ENCODE measurements at places on chromosomes 7 and 10. TPM values are rescaled to one million over a fixed set of nuclear protein-coding genes. Genes with fewer than 3 reads are reported as not detected.

- H3K4me1 ChIP-seq: peaks cover 23% of the 10 kb centered on the region
- no peak for DNase-seq
Observed at GRCh38 chr7:20218279-20218678, 1.1 kb upstream of the MACC1 start.

The SLC26A4 gene
- not detected for total RNA-seq

The SRPK2 gene
- 18.3 TPM for total RNA-seq

DNA sequence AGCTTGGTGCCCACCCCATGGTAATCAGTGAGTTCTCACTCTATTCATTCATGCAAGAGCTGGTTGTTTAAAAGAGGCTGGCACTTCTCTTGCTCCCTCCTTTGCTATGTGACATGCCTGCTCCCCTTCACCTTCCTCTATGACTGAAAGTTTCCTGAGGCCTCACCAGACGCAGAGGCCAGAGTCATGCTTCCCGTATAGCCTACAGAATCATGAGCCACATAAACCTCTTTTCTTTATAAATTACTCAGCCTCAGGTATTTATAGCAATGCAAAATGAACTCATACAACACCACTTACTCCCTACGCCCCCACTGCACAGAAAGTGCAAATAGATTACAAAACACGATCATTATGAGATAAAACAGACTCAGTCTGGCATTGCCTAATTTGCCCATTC lies 39.0 kb downstream of the SEC61G start:
- DNase-seq: no peak
- H3K27me3 ChIP-seq: no peaks in the 10 kb centered on the region
- no peak overlapping the region for H3K27ac ChIP-seq
- H3K4me3 ChIP-seq: no peak overlapping the region
- no peaks in the 10 kb centered on the region for H3K36me3 ChIP-seq
- H3K4me1 ChIP-seq: no peaks in the 10 kb centered on the region

- peak; percentile 73 for DNase-seq
- H3K4me1 ChIP-seq: peaks cover 19% of the 10 kb centered on the region
- peaks cover 4% of the 10 kb centered on the region for H3K36me3 ChIP-seq
- no peak overlapping the region for H3K4me3 ChIP-seq
Observed at GRCh38 chr10:80144067-80144695, 11.7 kb downstream of the PLAC9 start.

The MINDY4 gene
- total RNA-seq: 5.7 TPM

DNA sequence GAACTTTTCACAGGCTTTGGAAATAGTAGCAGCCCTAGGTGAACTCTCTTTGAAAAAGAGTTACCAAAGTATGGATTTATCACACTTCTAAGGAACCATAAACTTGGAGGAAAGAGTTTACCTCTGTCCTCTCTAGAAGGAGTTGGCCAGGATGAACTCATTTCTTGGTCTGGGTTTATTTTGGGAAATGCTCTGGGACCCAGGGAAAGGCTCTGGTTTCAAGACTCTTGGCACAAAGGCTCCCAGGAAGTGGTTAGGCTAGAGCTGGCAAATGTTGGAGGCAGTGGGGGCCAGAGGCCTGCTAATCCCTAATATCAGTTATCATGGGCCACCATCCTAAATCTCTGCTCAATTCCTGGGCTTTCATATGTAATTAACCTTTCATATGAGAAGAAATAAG lies 36.3 kb upstream of the CDK6 start:
- no peaks in the 10 kb centered on the region for H3K36me3 ChIP-seq
- no peaks in the 10 kb centered on the region for H3K27me3 ChIP-seq
- H3K27ac ChIP-seq: no peak overlapping the region
- H3K4me1 ChIP-seq: no peaks in the 10 kb centered on the region

DNA sequence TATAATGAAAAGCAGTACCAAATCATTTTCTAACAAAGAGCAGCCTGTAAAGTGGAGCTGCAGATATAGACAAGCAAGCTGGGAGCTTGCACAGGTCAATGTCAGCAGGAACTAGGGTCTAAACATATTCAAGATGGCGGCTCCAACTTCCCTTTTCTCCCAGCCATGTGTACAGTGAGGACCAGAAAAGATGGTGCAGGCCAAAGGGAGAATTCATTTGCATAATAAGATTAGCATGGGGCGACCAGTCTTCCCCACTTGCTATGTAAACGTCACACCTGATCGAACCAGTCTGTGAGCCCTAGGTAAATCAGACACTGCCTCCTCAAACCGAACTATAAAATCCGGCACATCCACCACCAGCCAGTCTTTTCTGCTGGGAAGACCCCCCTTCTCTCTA lies 4.4 kb upstream of the RAPGEF5 start:
- peaks cover 6% of the 10 kb centered on the region for H3K4me1 ChIP-seq
- H3K27me3 ChIP-seq: peaks cover 3% of the 10 kb centered on the region
- no peak overlapping the region for H3K4me3 ChIP-seq
- DNase-seq: no peak

DNA sequence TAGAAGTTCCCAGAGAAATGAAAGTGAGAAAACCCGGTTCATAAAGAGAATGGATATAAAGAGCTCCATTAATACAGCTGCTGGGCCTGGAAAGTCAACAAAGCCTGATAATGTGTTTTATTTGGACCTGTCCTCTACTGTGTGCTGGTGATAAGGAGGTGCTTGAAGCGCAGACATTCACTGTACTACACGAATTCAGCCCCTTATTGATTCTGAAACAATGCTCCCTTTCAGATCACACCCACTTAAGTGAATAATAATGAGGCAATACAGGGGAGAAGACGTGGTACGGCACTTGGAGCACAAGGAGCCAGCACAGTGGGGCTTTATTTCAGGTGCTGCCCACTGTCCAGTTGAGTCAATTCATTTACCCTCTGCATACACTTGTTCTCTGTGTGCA lies 260.8 kb downstream of the FGFR2 start:
- peaks cover 4% of the 10 kb centered on the region for H3K4me1 ChIP-seq
- no peaks in the 10 kb centered on the region for H3K36me3 ChIP-seq
- H3K27me3 ChIP-seq: no peaks in the 10 kb centered on the region
- no peak for DNase-seq

- H3K36me3 ChIP-seq: no peaks in the 10 kb centered on the region
- no peaks in the 10 kb centered on the region for H3K27me3 ChIP-seq
- peaks cover 5% of the 10 kb centered on the region for H3K4me1 ChIP-seq
Observed at GRCh38 chr7:106177300-106177690, 65.2 kb upstream of the SYPL1 start.

GRCh38 chr7:12401538-12402364 lies 1.9 kb downstream of the VWDE start:
- H3K27me3 ChIP-seq: peaks cover 25% of the 10 kb centered on the region
- DNase-seq: no peak
- no peak overlapping the region for H3K27ac ChIP-seq
- no peaks in the 10 kb centered on the region for H3K4me1 ChIP-seq
- no peaks in the 10 kb centered on the region for H3K36me3 ChIP-seq
- H3K4me3 ChIP-seq: no peak overlapping the region

DNA sequence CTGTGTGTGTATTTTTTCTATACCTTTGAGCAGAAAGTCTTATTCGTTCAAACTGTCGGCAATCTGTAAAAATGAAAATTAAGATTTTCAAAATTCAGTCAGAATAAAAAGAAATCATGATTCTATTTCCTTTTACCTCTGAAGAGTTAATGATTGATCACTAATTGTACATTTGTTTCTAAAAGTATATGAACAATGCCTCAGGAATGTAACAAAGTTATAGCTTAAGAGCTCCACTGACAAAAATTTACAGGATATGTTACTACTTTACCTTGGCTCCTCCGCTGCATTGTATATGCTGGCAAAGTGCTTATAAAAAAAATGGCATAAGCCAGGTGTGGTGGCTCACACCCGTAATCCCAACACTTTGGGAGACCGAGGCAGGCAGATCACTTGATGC lies 225.7 kb downstream of the VTI1A start:
- H3K27me3 ChIP-seq: no peaks in the 10 kb centered on the region
- no peak overlapping the region for H3K27ac ChIP-seq
- DNase-seq: no peak
- no peaks in the 10 kb centered on the region for H3K4me1 ChIP-seq
- H3K4me3 ChIP-seq: no peak overlapping the region
- H3K36me3 ChIP-seq: no peaks in the 10 kb centered on the region

The TAS2R4 gene
- total RNA-seq: 3.2 TPM

DNA sequence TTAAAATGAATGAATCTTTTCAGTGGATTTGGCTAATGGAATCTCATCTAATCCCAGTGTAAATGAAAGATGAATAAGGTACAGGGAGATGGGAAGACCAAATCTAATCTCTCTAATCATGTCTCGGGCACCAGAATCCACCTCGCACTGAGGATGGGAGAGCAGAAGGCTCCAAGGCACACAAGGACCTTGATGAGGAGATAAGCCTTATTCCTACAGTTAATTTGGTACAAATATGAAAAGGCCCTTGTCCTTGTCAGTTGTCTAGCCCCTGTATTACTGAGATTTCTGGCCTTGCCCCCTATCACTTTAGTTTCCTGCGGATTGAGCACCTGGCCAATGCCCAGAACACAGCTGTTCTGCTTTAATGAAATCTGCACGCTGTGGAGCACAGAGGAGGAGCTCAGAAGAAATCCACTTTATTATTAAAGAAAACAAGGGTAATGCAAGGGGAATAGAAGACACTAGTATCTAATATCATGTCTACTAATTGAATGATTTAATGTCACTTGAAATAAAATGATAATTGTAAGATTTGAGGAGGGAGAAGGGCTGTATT lies 321.4 kb upstream of the HGF start:
- H3K4me3 ChIP-seq: no peak overlapping the region
- no peaks in the 10 kb centered on the region for H3K27me3 ChIP-seq
- no peaks in the 10 kb centered on the region for H3K4me1 ChIP-seq
- DNase-seq: no peak

DNA sequence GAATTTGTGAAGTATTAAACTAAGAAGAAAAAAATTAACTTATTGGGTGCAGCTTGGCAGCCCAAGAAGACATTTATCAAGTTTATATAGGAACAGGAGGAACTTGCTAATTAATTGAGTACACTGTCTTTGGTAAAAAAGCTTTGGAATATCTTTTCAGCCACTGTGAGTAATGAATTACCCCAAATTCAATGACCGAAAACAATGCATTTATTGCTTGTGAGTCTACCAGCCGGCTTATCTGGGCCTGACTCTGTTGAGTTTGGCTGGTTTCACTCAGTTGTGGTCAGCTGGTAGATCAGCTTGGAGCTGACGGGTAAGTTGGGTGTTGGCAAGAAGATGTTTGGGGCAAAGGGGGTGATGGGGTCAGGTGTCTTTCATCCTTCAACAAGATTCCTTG lies 11.6 kb downstream of the GNG11 start:
- DNase-seq: no peak
- no peaks in the 10 kb centered on the region for H3K27me3 ChIP-seq
- no peak overlapping the region for H3K4me3 ChIP-seq
- no peaks in the 10 kb centered on the region for H3K36me3 ChIP-seq
- H3K27ac ChIP-seq: no peak overlapping the region
- no peaks in the 10 kb centered on the region for H3K4me1 ChIP-seq
